ENCODE measurements at places on chromosomes 7 and 10.

DNA sequence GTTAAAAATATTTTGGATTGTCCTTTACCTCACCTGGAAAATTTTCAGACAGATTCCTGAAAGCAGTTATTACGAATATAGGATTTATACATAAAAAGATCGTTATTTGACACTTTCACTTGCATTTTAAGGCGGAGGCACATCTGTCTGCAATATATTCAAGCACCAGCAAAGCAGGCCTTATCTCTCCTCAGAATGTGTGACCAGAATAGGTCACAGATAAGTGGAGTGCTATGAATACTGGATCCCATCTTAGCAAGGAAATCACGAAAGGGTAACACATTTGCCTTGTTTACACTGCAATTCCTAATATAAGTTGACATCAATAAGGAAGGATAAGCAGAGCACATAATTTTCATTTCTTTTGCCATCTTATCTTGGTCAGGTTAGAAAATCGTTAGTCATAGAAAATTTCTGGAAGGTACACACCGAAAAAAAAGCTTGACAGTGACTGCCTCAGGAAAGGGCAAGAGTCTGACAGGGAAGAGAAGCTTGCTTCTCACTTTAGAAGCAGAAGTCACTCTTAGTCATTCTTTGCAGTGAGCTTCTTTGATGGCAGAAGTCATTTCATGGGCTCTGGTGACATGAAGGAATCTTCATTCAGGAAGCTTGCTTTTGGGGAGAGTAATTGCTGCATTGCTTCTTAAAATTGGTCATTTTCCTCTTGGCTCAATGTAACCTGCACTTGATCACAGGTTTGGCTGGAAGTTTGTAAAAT lies 98.1 kb upstream of the STK17A start:
- DNase-seq: no peak

GRCh38 chr10:71068861-71069271 lies 143.5 kb upstream of the UNC5B start:
- no peak for DNase-seq

- no peak for DNase-seq
These were observed 7.7 kb upstream of the NRBF2 start for GRCh38 chr10:63125459-63125858.

- DNase-seq: peak; percentile 68
These were observed 26.5 kb upstream of the TMEM248 start for GRCh38 chr7:66894463-66895080.
